ENCODE measurements at places on chromosomes 12 and 14.

DNA sequence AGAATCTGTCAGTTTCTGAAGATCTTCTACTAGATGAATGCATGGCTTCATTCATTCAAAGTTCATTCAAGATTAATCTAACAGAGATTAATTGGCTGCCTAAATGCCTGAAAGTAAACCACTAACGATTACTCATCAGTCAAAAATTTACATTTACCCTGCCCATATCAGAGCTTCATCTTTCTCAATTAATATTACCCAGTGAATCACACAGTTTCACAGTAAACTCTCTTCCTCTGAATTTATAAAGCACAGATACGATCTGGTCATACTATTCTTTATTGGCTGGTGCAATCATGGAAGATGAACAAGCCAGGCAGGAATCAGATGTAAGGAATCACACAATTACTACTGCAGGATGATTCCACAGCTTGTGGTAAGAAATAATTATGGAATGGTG lies 377.7 kb downstream of the SLC16A7 start:
- no peak for DNase-seq

- DNase-seq: peak; percentile 25
These were observed 68.6 kb upstream of the MAX start for GRCh38 chr14:65170768-65171507.

GRCh38 chr14:52692248-52692962 lies 3.0 kb downstream of the ERO1A start:
- DNase-seq: no peak

GRCh38 chr12:116426391-116427136 lies 132.6 kb upstream of the MAP1LC3B2 start:
- DNase-seq: no peak

- DNase-seq: no peak
These were observed 117.2 kb downstream of the IPO8 start for GRCh38 chr12:30578426-30578825.

- no peak for DNase-seq
These were observed 13.6 kb downstream of the CTDSP2 start for GRCh38 chr12:57832966-57833365.

GRCh38 chr12:45969084-45969483 lies 21.3 kb downstream of the SCAF11 start:
- no peak for DNase-seq

DNA sequence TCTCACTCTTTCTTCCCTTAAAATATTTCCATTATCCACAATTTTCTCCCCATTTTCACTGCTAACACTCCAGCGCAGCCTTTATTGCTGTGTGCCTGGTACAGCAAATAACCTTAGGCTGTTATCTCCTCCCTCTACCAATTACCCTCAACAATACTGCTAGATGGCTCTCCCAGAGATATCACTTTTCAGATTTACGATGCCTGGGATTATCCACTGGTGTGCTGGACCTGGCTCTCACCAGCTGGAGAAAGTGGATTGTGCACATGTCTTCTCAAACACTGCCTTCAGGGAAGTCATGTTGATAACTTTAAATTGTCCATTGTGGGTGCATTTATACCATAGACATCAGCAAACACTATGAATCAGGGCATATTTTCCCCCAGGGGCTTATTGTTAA lies 101.9 kb upstream of the ADAMTS20 start:
- no peak for DNase-seq

GRCh38 chr12:120592121-120593049 lies 11.2 kb upstream of the POP5 start:
- DNase-seq: no peak

DNA sequence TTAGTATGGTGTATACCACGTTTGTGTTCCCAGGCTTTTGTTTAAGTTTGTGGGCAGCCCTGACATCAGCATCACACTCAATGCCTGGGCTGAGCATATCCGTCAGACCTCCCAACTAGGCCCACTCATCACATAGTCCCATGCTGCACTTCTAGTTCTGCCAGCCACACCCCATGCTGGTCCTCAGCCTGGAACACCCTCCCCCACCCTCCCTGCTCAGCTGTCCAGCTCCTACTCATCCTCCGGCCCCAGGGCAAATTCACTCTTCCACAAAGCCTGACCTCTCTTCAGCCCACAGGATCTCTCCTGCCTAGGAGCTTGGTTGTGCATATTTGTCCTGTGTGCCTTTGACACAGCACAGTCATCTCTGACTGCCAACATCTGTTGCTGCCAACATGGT lies 3.9 kb upstream of the ENDOU start:
- DNase-seq: no peak

DNA sequence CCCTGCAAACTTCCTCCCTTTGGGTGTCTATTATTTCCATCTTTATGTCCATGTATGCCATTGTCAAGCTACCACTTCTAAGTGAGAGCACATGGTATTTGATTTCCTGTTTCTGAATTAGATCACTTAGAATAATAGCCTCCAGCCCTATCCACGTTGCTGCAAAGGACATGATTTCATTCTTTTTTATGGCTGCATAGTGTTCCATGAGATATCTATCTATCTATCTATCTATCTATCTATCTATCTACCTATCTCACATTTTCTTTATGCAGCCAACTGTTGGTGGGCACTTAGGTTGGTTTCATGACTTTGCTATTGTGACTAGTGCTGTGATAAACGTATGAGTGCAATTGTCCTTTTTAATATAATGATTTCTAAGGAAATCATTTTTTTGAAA lies 11.2 kb upstream of the MRPL42 start:
- no peak for DNase-seq

Data from stimulated activated CD4-positive, alpha-beta T cell treated with anti-CD3 and anti-CD28 coated beads, TNF-alpha, amount 100 ng/mL, for 48 hours (primary cell).